Fibroblast of skin of right biceps (primary cell): ENCODE measurements at places on chromosomes 7 and 10.

DNA sequence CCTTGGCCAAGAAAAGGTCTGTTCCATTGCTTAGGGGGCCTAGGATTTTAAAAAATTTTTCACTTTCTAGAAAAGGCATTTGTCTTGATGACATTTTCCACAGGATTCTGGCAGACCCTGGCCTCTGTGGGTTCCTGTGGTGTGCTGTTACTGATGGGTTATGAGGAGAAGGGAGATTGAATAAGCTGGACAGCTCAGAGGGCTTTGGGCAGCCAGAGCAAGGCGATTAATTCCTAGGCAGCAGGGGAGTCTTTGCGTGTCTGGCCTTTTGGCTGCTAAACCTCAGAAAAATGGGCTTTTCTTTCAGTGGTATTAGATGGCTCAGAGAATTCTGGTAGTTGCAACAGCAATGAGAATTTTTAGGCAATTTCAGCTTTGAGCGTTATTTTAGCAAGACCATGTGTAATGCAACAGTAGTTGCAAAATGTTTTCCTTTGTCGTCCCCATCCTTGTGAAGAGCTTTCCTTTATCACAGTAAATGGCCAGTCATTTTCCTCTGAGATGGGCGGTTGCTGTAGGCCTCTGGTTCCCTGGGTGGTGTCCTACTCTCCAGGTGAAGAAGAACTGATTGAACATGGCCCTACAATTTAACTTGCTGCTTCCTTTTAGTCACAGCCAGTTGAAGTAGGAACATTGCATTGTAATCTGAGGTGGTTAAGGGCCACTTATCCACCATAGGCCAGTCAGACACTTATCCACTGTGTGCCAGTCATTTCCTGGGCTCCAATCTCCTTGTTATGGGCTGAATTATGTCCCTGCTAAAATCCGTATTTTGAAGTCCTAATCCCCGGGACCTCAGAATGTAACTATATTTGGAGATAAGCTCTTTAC, 43.2 kb downstream of the SH2D4B start:
- no peak for DNase-seq

- no peak for DNase-seq
Measured at GRCh38 chr7:157972914-157973313, 614.7 kb downstream of the PTPRN2 start.

DNA sequence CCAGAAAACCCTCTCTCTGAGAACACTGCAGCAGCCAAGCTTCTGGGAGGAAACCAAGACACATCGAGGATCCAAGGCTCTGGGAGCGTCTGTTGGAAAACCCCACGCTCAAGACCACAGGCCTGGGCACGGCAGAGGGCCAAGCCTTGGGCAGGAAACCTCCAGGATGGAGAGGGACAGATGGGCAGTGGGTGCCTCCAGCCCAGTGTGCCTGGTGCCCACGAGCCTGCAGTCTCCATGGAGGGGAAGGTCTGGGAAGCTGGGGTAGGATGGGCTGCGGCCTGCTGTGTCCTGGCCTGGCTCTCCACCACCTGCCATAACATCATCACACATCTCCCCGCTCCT, 96.1 kb downstream of the FAM53B start:
- DNase-seq, result no peak

GRCh38 chr10:99403674-99404073, 26.8 kb downstream of the GOT1 start:
- DNase-seq, result no peak

- DNase-seq, result no peak
Measured at GRCh38 chr7:12586271-12586670, 15.8 kb downstream of the SCIN start.

GRCh38 chr10:91287276-91287675, 66.8 kb downstream of the PCGF5 start:
- peak; percentile 16 for DNase-seq
